Chondrocyte (in vitro differentiated cells): ENCODE measurements at places on chromosomes 1 and 21. TPM values are rescaled to one million over a fixed set of nuclear protein-coding genes. Genes with fewer than 3 reads are reported as not detected.

- peaks cover 61% of the 10 kb centered on the region for H3K4me1 ChIP-seq
- H3K36me3 ChIP-seq, result no peaks in the 10 kb centered on the region
- peak overlapping the region; percentile 95 for H3K4me3 ChIP-seq
- no peak for DNase-seq
Observed at GRCh38 chr1:155983191-155984024, 5.1 kb upstream of the ARHGEF2 start.

GRCh38 chr21:31708541-31708940 lies 23.4 kb downstream of the SCAF4 start:
- peaks cover 62% of the 10 kb centered on the region for H3K4me1 ChIP-seq
- DNase-seq, result no peak
- H3K27ac ChIP-seq, result peak overlapping the region; percentile 62
- no peaks in the 10 kb centered on the region for H3K36me3 ChIP-seq
- H3K4me3 ChIP-seq, result no peak overlapping the region

Gene KRTAP19-1
- total RNA-seq, result not detected in 3 replicates

- H3K4me3 ChIP-seq, result no peak overlapping the region
- H3K27me3 ChIP-seq, result peaks cover 49% of the 10 kb centered on the region
- H3K36me3 ChIP-seq, result no peaks in the 10 kb centered on the region
- peaks cover 12% of the 10 kb centered on the region for H3K4me1 ChIP-seq
- no peak overlapping the region for H3K27ac ChIP-seq
Observed at GRCh38 chr1:99266726-99267125, 2.4 kb downstream of the PLPPR4 start.

DNA sequence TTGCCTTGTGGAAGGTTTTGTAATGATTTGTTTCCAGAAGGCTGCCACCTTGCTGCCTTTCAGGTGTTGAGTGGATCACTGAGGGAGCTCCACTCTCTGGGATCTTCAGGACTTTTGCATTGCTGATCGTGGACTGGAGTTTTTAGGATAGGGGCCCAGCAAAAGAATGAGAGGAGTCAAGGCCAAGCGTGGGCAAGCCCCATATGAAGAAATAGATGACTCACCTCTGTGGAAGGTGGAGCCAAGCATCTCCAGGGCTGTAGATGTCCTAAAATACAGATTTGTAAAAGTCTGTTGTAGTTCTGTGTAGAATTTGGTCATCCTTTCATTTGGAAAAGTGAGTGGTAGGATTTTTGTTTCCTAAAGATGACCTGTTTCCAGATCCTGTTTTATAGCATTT lies 67.0 kb downstream of the ST3GAL3 start:
- peaks cover 9% of the 10 kb centered on the region for H3K36me3 ChIP-seq
- peaks cover 21% of the 10 kb centered on the region for H3K4me1 ChIP-seq
- DNase-seq, result no peak
- no peaks in the 10 kb centered on the region for H3K27me3 ChIP-seq
